NCI-H82 (cell line): ENCODE measurements at places on chromosomes 12 and 14.

DNA sequence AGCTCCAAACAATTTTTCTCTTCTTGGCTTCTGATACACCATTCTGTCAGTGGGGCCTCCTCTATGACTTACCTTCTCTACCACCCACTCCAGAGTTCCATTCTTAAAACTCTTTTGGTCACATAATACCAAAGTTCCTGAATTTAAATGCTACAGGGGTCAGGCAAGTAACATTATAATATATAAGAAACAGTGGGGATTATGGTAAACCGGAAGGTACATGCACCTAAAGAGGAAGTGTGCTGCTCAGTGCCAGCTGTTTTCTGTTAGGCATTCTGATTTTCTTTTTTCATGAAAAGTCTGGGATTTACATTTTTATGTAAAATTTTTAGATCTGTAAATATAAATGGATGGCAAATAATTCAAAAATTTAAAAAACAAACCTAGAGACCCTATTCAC is 39.9 kb downstream of the SOS2 start:
- no peak for DNase-seq

DNA sequence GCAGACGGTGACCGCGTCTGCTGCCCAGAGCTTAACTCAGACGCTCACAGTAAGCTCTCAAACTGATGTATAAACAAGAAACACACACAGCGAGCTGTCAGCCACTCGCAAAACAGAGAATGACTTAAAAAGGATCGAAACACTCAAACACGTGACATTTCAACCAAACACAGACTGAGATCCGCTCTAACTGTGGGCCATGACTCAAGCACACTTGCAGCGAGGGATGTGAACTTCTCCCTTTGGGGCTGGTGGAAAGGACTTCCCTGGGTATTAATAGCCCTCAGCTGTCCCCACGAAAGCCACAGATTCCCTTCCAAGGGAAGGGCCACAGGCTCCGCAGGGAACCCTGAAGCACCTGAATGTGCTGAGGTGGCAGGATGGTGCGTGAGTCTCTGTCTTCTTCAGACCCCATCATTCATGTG is 29.1 kb downstream of the CCDC88C start:
- DNase-seq = peak; percentile 63

GRCh38 chr14:104682107-104682593 is 7.3 kb upstream of the INF2 start:
- DNase-seq = no peak

DNA sequence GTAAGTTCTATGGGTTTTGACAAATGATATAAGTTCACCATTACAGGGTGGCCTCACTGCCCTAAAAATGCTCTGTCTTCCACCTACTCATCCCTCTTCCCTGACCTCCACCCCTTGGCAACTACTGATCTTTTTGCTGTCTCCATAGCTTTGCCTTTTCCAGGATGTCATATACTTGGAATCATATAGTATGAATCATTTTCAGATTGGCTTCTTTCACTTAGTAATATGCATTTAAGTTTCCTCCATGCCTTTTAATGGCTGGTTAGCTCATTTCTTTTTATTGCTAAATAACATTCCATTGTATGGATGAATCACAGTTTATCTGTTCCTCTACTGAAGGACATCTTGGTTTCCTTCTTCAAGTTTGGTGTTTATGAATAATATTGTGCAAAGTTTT is 14.0 kb upstream of the PEX5 start:
- DNase-seq = no peak

DNA sequence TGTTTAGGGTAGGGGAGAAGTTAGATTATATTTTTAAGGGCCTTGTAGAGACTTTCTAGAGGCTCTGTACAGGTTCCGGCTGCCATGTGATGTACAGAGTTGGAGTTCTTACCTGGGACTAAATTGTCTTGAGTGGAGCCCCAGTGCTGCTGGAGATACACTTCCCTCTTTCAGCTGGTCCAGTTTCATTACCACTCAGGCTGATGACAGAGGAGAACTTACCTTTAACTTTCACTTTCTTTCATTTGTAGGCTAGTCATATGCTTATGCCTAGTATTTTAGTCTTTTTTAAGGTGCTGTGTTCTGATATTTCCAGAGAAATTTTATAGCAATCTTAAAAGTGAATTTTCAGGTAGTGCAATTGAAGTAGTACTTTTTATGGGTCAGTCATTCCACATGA is 117.3 kb downstream of the ERC1 start:
- no peak for DNase-seq

- peak; percentile 9 for DNase-seq
Measured at GRCh38 chr12:116955382-116956021, 44.8 kb downstream of the FBXW8 start.

DNA sequence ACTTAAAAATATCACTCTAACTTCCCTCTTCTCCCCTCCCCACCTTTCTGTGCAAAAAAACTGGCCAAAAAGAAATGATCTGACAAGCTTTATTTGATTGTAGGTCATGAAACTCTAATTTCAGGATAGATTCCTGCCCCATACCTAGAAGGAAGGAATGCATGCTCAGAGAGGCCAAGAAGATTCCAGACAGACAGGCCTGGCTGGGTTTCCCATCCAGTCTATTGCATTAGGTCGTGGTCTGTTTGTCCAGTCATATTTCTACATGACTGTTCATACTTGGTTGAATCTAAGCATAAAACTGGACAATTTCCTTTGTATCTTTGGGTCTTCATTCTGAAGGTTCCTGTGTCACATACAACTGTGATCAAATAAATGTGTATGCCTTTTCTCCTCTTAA is 20.0 kb upstream of the SLC15A5 start:
- DNase-seq = no peak

- DNase-seq = no peak
Measured at GRCh38 chr12:123989168-123989567, 16.2 kb downstream of the ZNF664 start.

GRCh38 chr12:76883811-76884210 is 5.0 kb upstream of the CSRP2 start:
- peak; percentile 22 for DNase-seq

DNA sequence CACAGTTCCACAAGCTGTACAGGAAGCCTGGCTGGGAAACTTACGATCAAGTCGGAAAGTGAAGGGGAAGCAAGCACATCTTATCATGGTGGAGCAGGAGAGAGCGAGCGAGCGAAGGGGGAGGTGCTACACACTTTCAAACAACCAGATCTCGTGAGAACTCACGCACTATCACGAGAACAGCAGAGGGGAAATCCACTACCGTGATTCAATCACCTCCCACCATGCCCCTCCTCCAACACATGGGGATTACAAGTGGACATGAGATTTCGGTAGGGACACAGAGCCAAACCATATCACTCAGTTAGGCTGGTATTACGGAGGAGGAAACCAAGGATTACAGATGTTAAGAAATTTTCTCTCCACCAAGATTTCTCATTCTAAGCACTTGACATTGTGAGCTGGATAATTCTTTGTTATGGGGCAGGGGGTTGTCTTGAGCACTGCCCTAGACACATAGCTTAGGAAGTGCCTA is 262.0 kb upstream of the G2E3 start:
- DNase-seq = no peak

DNA sequence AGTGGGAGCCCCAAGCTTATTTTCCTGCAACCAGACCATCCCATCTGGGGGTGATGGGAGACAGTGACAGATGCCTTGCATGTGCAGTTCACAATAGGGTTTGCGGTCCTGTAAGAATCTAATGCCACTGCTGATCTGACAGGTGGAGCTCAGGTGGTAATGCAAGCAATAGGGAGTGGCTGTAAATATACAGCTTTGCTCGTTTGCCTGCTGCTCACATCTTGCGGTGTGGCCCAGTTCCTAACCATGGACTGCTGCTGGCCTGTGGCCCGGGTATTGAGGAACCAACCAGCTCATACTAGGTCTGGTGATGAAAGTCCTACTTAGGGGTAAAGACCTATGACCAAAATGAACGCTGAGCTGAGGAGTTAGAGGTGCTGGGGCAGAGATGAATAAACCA is 36.1 kb upstream of the CCDC88C start:
- DNase-seq = no peak

DNA sequence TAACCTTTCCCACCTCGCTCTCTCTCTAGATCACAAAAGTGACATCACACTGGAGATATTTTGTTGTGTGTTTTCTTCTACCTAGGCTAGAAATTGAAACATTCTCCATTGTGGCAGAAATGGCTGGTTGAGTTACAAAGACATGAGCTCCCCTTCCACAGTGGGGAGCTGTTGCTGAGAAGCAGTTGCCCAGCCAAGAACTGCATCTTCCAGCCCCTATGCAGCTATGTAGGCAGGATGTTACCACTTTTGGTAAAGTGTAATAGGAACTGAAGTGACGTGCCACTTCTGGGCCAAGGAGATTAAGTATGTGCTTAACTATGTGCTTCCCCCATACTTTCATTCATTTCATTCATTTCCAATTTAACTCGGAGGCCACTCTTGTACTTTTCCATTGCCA is 138.7 kb upstream of the E2F7 start:
- DNase-seq = peak; percentile 28

DNA sequence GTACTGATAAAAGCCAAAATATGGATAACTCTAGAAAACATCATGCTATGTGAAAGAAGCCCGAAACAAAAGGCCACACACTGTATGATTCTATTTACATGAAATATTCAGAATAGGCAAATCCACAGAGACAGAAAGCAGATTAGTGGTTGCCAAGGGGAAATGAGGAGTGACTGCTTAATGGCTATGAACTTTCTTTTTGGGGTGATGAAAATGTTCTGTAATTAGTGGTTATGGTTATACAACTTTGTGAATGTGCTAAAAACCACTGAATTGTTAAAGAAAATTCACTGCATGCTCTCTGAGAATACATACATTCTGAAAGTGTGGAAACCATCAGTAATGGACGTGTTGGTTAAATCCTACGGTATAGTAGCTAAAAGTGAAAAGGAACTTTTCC is 39.9 kb upstream of the STON2 start:
- DNase-seq = no peak

DNA sequence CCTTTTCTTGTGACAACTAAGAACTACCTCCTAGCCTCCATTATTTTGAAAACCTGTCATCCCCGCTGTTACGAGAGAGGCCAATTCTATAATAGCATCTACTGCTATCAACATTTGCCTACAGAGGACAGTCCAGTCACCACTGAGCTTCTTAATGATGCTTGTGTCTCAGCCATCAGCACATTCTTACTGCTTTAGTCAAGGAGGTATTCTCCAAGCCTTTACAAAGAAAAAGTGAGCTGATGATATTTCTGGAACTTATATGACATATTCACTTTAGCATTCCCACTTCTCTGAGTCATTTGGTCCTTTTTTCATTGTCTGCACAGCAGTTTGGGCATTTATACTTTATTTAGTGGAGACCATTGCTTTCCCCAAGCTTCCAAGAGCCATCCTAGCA is 497.7 kb upstream of the RPL10L start:
- DNase-seq = no peak

DNA sequence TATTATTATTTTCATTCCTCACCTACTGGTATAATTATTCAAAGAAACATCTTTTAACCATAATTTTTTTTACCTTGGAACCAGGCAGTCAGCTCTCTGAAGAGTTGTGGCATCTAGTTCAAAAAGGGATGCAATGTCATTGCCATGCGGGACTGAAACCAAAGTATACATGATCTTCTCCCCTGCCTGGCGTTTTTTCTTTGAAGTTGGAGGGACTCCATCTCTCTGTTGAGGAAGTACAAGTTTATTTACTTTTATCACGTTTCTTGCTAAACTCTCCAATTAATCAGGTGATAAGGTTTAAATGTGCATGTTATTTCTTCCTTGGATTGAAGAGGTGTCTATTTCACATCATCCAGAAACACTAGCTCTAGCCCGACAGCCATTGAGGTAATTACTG is 146.6 kb downstream of the ITPR2 start:
- DNase-seq = no peak

DNA sequence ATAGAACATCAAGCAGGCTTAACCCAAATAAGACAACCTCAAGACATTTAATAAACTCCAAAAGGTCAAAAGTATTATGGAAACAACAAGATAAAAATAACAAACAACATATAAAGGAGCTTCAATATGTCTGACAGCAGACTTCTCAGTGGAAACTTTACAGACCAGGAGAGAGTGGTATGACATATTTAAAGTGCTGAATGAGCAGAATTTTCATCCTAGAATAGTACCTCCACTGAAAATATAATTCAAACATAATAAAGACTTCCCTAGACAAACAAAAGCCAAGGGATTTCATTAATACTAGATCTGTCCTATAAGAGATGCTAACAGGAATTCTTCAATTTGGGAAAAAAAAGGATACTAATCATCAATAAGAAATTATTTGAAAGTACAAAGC is 1005.0 kb downstream of the TMTC2 start:
- no peak for DNase-seq

DNA sequence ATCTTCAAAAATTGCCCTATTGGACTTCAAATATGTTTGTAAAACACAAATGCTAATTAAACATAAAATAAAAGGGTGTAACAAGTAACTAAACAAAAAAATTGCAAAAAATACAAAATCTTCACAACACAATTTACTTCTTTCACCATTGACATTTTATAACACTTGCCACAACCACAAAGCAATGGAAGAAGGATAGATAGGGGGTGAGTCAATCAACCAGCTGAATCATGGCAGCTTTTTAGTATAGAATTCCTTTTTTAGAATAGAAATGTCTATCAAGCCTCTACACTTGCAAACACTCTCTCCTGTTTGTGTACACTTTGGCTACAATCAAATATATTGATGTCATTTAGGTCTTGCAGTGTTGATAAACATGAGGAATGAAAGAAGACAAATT is 232.7 kb downstream of the SLC16A7 start:
- no peak for DNase-seq
